ENCODE measurements at places on chromosomes 11 and 22.

DNA sequence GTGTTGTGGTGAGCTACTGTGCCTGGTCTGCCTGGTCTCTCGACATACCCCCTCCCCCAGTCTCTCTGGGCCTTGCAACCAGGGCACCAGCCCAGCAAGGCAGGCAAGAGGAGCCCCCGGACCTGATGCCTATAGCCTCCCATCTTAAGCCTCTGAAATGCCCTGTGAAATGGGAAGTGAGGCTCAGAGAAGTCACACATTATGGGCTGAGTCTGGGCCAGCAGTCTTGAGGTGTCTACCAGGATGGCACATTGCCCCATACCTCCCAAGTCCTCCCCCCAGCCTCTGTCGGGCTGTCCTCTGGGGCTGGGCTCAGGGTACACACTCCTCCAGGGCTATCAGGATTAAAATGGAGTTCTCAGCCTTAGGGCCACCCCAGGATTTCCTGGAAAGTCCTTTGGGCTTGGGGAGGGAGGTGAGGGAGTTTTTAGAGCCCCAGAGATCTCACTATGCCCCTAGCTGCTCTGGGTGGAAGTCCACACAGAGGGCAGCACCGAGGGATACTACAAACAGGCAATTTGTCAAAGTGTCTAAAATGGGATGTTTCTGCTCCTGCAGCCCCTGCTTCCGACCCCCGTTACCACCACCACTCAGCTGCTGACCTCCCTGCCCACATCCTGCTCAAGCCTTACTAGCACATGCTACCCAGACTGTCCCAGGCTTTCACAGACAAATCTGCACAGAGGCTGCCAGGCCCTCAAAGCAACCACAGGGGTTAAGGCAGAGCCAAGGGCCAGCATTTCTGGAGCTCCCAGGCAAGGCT is 3.1 kb upstream of the SH3BP1 start:
- peak; percentile 87 for DNase-seq

DNA sequence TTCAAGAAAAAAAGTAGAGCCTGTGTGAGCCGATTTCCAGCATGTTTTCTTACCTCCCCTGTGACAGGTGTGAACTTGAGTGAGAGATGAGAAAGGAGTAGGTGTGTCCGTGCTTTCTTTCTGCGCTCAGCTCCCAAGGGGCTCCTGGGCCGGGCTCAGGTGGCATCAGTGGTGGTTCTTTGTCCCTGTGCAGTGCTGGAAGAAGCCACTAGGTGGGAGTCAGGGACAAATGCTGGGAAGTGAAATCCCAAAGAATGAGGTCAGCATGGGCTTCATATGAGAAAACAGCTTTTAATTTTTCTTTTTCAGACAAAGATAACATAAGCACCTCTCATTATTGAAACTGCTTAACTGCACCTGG is 57.8 kb downstream of the PPFIBP2 start:
- peak; percentile 85 for DNase-seq

GRCh38 chr22:47027766-47028165 is 265.3 kb downstream of the TBC1D22A start:
- DNase-seq, result no peak

DNA sequence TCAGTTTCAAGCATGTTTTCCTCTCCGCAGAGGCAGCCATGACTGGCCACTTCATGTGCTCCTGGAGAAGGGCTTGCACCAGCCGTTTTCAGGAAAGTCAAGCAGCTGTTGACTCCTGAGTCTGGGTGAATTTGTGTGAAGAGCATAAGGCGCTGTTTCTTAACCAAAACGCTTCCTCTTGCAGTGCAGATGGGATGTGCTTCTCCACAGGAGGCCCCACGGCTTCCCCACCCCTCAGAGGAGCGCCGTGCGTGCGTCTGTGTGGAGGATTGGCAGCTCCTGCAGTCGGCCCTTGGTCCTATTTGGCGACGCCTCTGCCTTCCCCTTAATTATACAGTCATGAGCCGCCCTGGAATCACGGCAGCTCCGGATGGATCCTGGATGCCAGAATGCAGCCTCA is 54.1 kb upstream of the B3GAT1 start:
- DNase-seq, result no peak

DNA sequence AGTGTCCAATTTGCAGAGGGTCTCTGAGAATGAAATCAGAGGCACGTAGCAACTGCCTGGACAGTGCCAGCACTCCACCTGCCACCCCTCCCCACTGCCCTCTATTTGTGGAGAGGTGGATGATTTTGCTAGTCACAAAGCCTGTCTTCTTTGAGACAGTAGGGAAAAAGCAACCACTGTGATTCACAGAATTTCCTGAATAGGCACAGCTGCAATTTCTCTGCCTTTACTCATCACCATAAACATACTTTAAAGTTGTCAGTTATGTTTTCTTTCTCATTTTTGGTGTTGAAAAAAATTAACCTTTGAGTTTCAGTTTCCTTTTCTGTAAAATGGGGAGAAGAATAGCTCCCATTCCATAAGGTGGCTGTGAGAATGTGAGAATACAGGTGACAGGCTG is 134.3 kb downstream of the TEAD1 start:
- DNase-seq, result no peak

GRCh38 chr22:49977578-49977977 is 17.0 kb downstream of the PIM3 start:
- no peak for DNase-seq

Measured in foreskin fibroblast (primary cell).